ENCODE measurements at places on chromosomes 4 and X. TPM values are rescaled to one million over a fixed set of nuclear protein-coding genes. Genes with fewer than 3 reads are reported as not detected.

DNA sequence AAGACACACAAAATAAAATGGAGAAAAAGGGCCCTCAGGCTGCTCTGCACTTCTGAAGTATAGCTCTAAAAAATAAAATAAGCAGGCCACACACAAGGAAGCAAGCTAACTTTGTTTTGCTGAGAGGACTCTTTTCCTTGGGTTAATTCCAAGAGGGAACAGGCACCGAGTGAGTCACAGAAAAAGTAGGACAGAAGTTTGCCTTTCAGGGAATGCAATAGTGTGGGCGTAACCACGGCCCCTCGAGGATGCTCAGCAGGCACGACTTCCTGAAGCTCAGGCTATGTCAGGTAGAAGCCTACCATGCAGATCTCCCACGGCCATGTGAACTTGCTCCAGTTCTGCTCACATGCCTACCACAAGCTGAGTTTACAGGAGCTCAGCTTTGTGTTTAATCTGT lies 22.1 kb downstream of the PPP1R2C start:
- DNase-seq = peak; percentile 42

DNA sequence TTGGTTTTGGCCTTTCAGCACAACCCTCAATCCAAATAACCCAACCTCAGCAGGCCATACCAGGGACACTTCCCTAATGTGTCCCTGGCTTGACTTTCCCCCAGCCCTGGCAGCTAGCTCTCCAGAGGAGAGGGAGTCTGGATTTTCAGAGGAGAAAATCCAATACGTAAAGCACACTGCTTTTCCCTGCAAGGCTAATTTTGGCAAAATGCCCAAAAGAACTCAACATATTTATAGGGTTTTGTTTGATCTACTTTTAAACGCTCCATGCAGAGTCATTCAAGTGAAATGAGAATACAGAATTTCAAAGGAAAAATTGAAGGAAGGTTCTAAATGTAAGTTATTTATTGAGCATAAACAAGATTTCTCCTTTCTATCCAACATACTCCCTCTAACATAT lies 167.2 kb downstream of the SH3KBP1 start:
- peak; percentile 28 for DNase-seq

GRCh38 chr4:24915121-24915922 lies 2.5 kb upstream of the CCDC149 start:
- no peak for DNase-seq

Gene SMPX
- not detected for total RNA-seq

DNA sequence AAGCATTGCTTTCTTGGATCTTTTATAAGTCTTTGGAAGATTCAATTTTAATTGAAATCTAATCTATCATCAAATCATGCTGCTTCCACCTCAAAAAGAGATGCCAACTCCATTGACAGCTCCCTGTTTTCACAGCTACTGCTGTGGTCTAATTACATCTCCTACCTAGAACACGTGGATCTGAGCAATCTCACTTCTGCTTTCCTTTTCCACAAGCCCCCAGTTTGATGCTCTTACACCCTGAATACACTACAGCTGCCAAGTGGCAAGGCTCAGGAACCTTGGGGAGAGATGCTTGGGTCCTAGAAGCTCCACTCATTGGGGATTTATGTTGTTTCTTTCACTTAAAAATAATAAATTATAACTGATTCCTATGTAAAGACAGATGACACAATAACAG lies 172.0 kb downstream of the CFAP299 start:
- DNase-seq = no peak

GRCh38 chrX:22163326-22163725 lies 109.4 kb upstream of the CBLL2 start:
- DNase-seq = no peak

Gene FRG2
- not detected for total RNA-seq

Gene MAGEB2
- total RNA-seq = not detected

DNA sequence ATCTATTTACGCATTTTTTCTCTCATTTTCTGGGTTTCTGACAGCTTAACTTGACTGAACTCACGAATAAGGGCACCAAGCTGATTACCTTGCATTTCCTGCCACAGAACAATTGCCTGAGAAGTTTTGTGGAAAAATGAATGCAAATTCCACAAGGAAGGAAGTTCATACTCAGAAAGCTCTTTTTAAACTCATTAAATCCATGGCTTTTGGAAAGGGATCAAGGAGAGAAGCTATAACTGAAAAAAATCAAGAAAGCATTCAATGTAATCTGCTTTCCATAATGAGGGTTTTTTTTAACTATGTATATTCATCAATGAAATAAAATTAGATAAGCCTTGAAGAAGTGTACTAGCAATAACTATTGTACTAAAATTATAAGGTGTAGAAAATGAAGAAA lies 252.5 kb downstream of the GPM6A start:
- no peak for DNase-seq

DNA sequence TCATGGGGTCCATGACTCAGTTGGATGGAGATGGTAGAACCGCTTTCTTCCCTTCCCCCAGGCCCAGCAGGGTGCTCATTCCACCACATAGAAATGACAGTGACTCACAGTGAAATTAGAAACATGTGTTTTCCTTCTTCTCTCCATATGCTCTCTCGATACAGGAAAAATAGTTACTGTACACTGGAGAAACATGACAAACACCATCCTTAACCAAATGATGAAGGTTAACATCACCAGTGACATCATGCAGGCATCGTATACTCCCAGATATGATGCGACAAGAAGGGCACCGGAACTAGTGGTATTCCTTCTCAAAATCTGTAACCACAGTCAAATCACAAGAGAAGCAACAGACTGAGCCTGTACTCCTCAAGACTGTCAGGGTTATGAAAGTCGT lies 11.7 kb upstream of the RAB40A start:
- peak; percentile 92 for DNase-seq

Gene DCAF4L1
- total RNA-seq = 0.18 TPM

- DNase-seq = peak; percentile 26
Measured at GRCh38 chr4:136369073-136369472, 1163.2 kb downstream of the PCDH18 start.

DNA sequence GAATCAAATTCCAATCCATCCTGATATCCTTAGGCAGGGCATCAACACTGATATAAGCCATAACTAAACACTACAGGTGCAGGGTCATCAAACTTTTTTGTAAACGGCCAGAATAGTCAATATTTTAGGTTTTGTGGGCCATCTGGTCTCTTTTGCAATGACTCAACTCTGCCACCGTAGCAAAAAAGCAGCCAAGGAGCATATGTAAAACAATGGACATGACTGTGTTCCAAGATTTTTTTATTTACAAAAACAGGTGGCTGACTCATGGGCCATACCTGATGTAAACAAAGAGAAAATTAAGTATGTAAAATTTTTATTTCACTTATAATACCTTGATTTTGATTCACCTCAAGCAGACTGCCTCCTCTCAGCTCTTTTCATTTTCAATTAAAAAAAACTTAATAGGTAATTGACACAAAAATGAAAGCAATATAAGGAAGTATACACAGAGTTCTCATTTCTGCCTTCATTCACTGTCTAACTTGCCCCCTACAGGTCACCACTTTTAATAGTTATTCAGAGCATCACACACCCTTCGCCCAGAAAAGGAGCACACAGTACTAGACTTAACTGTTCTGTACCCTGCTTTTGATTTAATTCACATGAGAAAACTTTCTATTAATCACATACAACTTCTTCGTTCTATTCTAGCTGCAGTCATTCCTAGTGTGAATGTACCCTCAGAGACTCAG lies 35.3 kb upstream of the GPM6B start:
- DNase-seq = no peak

- peak; percentile 23 for DNase-seq
Measured at GRCh38 chrX:150841456-150842197, 56.8 kb downstream of the CD99L2 start.

DNA sequence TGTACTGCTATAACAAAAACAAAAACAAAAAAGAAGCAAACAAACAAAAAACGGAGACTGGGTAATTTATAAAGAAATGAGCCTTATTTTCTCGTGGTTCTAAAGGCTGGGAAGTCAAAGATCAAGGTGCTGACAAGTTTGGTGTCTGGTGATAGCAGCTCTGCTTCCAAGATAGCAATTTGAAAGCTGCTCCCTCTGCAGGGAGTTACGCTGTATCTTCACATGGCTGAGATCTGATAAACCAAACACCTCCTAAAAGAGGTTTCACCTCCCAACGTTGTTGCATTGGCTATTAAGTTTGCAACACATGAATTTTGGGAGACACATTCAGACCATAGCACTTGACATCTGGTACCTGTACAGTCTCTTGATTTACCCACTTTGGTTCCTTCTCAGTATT lies 854.2 kb downstream of the CENPC start:
- no peak for DNase-seq

DNA sequence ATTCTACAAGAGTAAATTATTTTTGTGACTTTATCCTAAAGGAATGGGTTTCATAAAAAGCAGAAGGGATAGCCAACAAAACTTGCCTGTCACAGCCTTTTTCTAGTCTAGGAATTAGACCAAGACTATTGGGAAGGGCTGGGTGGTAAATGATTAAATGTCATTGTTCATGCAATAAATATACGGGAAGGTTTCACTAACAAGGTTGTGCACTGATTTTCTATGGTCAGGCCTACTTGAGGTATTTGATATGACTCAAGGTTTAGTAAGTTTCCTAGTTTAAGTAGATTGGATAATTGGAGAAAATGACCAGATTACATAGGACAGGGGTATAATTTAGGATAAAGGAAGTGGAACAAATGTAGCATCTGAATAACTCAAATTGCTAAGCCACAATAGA lies 249.1 kb upstream of the BMP3 start:
- DNase-seq = no peak

Gene CABS1
- not detected for total RNA-seq

DNA sequence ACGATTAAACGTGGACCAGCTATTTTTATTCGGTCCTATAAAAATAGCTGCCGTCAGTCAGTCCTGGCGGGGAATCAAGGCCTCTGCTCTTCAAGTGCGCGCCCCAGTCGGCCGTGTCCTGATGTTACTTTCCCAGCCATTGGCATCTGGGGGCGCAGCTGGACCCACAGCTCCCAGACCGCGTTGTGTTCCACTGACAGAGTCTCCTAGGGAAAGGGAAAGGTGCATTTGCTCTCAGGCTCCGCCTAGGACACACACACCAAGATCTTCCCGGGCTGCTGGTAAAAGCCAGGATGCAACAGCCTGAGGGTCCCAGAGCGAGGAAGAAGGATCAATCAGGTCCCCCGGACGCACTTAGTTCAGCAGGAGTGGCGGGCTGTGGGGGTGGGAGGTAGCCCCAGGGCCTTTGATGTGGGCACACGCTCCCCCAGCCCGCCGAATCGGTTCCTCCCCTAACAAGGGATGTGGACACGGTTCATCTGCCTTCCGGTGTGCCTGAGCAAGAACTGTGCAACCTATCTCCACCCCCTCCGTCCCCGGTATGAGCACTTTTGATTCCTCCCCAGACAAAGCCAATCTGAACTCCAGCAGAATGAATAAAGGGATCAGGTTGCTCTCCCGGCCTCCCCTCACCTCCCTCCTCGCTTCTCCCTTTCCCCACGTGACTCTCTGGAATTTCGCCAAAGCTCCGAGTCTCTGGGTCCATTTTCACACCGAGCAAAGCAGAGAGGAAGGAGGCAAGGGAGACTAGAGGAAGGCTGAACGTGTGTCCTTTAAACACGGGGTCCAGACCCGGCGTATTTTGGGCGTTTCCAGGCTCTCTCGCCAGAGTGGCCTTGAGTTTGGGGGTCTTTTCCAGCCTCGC lies 626 bp upstream of the FRAS1 start:
- peak; percentile 24 for DNase-seq

DNA sequence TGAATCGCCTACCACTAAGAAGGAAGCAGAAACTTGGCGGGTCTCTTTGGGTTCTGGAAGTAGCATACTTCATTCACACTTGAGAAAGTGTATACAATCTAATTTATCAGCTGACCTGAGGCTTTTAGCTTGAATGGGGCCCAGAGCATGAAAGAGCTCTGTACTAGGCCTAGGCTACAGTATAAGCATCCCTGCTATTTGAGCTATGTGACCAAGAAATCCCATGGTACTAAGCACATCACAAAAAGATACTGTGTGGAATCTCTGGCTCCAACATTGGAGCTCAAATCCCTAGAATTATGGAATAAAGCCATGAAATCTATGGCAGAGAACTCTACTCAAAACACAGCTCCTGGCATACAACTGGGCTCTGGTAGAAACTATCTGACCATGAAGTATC lies 43.9 kb upstream of the CCDC149 start:
- no peak for DNase-seq

DNA sequence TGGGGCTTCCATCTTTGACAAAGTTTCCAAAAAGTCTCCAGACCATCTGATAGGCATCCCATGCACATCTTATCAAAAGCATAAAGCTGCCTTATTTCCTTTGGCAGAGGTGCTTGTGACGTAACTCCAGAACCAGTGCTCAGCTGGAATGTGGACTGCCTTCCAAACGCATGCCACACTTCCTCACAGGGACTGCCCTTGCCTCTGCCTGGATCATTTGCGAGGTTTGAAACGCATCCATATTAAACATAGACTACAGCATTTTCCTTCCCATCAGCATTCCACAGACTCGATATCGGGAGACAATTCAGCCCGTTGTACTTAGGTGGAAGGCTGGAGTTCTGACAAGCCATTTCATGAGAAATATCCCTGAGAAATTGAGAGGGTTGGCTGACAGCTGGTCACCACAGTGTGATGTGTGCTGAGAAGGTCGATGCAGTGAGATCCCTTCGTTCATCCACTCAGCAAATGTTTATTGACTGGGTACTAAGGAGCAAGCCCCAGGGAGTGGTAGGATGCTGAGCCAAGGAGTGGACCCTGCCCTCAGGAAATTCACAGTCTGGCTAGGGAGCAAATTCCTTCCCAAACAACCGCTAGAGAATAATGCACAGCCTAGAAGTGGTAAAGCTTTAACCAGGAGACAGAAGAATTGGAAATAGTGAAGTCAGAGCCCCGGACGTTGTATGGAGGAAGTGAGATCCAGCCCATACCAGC lies 376.0 kb downstream of the BCOR start:
- DNase-seq = peak; percentile 58

GRCh38 chr4:186759990-186760389 lies 36.3 kb upstream of the FAT1 start:
- DNase-seq = no peak

DNA sequence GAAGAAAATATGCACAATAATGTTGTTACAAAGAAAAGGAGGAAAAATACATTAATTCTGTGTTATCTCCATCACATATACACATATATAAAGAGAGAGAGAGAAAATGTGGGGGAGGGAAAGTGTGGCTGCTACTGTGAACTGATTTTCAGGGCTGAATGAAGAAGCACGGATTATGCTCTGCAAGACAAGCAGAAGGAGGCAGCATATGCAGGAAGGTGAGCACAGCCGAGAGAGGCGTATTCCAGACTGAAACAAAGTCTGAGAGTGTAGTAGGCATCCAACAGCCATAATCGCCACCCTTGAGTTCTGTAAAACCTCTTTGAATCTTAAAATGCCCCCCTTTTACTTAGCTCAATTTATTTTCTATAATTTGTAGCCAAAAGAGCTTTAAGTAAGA lies 1081.8 kb upstream of the GRID2 start:
- no peak for DNase-seq

DNA sequence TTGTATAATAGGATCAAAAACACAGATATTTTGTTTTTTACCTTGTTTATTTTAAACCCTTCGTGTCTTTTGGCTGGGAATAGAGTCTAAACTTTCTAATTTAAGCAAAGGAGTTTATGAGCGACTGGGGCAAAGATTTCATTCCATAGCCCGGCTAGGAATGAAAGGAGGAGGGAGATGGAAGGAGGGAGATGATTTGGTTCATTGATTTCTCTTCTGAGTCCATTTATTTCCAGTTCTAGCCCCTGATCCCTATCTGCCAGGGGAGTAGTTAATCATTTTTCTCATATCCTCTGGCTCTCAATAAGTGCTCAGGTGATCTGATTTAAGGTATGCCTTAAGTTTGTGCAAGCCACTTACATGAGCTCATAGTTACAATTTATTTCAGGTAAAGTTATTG lies 120.0 kb downstream of the SPRY1 start:
- no peak for DNase-seq

Measured in IMR-90 (cell line).